Hematopoietic multipotent progenitor cell (in vitro differentiated cells): ENCODE measurements at places on chromosomes 16 and 17. TPM values are rescaled to one million over a fixed set of nuclear protein-coding genes. Genes with fewer than 3 reads are reported as not detected.

The TNP2 gene
- not detected for total RNA-seq

DNA sequence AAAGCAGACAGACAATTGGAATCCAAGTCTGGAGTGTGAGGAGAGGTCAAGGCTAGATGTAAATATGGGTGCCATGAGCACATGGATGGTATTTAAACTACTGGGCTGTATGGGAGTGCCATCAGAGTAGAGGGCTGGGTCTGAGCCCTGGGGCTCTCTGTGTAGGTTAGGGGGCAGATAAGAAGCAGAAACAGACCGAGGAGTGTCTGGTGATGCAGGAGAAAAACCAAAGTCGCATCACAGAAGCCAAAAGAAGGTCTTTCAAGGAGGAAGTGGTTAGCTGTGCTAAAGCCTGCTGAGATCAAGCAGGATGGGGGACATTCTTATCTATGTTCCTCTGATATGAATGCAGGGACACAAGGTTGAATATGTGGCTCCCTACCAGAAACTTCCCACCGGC is 1.9 kb downstream of the TSEN54 start:
- DNase-seq: peak; percentile 68

GRCh38 chr16:3454093-3454492 is 10.6 kb downstream of the NAA60 start:
- no peak for DNase-seq

DNA sequence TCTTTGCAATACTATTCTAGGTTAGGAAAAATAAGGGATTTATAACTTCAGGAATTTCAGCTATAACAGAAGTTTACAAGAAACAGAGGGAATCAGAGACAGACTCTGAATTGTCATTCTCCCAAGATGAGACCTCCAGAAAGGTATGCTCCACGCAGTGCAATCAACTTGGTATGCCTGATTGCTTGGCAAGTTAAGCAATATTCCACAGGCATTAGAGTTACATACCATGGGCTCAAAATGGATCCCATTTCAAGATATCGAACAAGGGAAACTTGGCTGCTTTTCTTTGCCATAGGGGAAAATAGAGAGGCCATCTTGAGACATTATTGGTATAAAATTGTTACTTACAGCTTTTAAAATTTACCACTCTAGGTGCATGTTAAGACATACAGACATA is 615.6 kb upstream of the SOX9 start:
- no peak for DNase-seq

DNA sequence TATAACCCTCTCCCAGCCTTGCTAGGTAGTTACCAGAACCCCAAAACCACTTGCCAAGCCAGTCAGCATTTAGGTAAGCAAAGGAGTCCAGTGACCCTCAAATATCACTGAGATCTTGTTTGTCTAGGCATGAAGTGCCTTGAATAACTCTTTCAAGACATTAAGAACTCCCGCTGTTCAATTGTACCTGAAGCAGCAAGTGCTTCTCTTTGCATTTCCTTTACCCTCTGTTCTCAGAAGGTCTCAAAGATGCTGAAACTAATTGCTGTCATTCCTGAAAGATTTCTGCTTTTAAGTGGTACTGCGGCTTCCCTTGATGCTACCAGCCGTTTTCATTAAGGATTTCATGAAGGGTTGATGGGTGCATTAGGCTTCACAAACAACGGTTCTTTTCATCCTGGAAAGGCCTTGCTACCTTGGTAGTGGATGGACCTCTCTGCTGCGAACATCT is 142.7 kb downstream of the PITPNC1 start:
- no peak for DNase-seq

The NARF gene
- 80.5 TPM for total RNA-seq

- peak; percentile 53 for DNase-seq
These were observed 21.5 kb downstream of the MBTD1 start for GRCh38 chr17:51238255-51238887.

- DNase-seq: no peak
These were observed 587 bp upstream of the DBF4B start for GRCh38 chr17:44707755-44708400.

The GLP2R gene
- total RNA-seq: not detected

DNA sequence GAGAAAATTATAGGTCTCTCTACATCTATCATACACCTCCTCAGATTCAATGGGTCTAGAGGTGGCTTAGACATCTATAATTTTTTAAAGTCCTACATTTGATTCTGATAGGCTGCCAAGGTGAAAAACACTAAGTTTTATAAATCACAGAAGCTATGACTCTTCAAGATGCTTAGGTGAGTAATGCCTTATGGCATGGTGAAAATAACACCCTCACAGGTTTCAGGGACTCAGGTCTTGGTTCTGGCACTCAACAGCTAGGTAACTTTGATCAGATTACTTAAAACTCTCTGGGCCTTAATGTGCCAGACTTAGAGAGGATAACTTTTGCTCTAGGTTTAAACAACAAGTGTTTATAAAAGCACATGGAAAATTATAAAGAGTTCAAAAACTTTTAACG is 2.0 kb upstream of the COX10 start:
- DNase-seq: no peak

DNA sequence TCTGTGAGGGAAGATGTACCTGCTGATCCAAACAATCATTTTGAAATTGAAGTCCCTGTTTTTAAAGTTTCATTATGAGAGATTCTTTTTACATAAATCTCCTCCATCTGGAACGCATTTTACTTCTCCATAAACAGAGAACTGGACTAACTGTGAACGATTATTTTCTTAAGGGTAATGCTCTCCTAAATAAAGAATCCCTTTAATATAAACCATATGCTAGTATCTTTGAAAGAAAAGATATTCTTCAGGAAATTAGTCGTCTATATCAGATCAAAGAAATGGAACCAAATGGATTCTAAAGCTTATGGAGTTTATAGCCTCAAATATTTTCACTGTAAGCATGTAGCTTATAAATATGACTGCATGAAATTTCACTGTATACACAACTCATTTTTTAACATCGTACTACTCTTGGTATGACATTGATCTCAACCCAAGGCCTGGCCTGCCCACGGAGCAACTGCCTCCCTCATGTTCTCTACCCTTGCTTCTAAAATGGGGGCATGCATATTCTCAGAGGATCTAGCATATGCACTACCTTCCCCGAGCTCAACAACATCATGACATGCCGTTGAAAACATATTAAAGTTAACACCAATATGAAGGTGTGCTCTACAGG is 66.4 kb downstream of the MYH10 start:
- DNase-seq: no peak

- DNase-seq: no peak
These were observed 94.6 kb upstream of the TBX2 start for GRCh38 chr17:61305024-61305423.

DNA sequence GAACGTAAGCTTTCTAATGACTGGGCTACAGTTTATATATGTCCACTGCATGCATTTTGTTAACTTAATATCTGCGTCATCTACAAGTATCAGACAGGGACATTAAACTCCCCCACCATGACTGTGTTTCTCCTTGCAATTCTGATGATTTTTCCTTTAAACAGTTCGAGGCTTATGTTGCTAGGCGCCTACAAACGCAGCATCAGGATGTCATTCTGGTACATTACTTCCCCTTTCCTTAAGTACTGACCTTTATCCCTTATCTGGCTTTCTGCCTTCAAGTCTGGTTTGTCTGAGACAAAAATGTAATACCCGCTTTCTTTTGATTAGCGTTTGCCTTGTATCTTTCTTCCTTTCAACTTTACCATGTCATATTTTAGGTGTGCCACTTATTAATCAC is 362.4 kb downstream of the SLC39A11 start:
- DNase-seq: peak; percentile 35

- DNase-seq: no peak
These were observed 262.4 kb upstream of the CDH8 start for GRCh38 chr16:62298600-62298999.

GRCh38 chr17:6046931-6047330 is 23.2 kb upstream of the WSCD1 start:
- DNase-seq: no peak

The ADORA2B gene
- 11.6 TPM for total RNA-seq

DNA sequence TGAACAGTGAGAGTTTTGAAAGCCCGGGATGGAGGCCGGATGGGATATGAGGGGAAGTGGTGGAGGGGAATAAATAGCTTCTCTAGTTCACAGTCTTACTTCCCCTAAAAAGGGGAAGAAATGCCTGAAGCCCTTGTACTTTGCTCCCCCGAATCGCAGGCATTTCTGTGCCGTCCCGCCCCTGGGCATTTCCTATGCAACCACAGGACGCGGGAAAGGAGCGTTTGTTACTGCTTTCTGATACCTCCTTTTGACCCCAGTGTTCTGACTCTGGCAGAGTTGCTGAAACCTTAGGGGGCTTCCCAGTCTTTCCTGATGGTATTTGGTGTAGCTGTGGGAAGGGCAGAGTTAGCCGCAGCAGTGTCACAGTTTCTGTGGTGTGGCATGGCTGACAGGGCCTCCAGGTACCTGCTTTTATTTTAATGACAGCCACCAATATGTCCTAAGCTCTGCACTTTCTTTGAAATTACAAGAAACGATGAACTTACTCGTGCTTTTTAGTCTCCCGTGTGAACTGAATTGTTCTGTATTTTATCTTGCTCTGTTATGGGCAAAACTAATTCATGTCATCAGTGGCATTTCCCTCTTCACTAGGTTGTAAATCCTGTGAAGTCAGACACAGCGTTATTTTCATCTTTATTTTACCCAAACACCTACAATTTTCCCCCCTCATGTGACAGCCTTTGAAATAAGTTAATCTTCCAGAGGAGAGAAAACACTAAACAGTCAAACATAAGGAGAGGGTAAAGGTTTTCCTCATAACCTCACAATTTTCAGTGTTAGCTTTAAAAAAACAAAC is 27.1 kb downstream of the USP10 start:
- peak; percentile 61 for DNase-seq

The NFAT5 gene
- 21.3 TPM for total RNA-seq
